ENCODE measurements at places on chromosomes 2 and 18. TPM values are rescaled to one million over a fixed set of nuclear protein-coding genes. Genes with fewer than 3 reads are reported as not detected.

The CIB4 gene
- not detected for total RNA-seq

DNA sequence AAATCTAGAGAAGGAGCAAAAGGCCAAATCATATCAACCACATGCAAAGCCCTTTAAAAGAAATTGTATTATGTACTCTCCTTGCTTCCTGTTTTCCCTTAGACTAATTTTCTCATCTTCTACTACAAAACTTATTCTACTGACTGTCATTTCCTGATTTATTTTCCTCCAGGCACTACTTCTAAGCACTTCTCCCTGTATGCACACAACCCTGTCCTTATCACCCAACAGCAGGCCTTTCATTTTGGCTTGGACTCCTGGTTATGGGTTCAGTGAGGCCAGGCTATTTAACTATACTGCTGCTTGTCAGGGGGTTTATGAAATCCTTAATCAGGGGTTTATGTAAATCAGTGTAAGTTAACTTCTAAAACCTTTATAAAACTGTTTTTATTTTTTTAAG is 205.1 kb upstream of the FAM98A start:
- no peak for DNase-seq

The FOXI3 gene
- not detected for total RNA-seq

DNA sequence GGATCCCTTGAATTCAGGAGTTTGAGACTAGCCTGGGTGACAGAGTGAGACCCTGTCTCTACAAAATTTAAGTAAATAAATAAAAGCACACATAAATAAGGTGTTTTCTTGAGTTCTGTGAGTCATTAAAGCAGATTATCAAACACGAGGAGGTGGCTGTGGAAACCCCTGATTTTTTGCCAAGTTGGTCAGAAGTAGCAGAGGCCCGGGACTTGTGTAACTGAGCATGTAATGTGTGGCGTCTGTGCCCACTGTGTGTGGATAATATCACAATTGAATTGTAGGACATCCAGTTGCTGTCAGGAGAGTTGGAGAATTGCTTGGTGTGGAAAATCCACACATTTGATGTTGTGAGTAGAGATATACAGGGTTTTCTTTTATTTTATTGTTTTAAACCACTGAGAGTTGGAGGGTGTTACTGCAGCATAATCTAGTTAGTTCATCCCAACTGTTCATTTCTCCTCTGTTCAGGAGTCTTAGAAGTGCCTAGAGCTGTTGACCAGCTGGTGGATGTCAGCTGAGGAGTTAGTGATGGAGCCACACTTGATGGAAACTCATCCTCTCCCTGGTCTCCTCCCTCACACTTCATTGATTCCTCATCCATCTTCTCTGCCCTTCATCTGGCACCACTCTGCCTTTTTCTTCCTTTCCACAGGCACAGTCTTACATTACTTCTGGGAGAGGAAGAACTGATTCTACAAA is 45.9 kb upstream of the RHOB start:
- no peak for DNase-seq

GRCh38 chr18:64893349-64893748 is 744.5 kb upstream of the LINC00305 start:
- no peak for DNase-seq

DNA sequence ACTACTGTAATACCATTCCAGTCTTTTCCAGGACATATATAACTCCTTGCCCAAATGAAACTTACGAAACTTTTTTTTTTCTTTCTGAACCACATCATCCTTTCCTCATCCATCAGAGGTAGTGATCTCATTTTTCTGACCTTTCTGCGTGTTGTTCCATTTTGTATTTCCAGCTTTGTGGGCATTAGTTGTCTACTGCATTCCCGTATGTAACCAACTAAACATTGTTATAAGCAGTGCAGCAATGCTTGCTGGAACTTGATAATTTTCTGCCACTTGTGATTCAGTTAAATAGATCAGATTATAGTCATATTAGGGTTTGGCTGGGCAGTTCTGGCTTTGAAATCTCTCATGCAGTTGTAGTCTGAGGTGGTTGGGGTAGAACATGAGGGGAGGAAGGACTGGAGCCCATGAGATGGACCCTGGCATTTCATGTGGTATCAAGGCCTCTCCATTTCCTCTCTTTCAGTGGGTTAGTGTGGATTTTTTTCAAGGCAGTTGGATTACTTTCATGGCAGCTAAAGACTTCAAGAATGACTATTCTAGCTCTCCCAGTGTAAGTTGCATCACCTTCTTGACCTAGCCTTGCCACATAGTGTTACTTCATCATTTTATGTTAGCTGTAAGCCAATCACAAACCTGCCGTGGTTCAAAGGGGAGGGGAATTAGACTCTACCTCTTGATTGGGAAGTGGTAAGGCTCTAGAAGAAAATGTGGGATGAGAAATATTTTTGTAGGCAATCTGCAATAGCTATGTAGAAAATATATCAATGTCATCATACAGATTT is 80.5 kb downstream of the EHBP1 start:
- DNase-seq: no peak

GRCh38 chr2:219081701-219082331 is 21.1 kb upstream of the IHH start:
- no peak for DNase-seq

- DNase-seq: no peak
Measured at GRCh38 chr2:221807706-221808105, 235.6 kb upstream of the EPHA4 start.

The LCT gene
- 0.09 TPM for total RNA-seq

The ASTL gene
- total RNA-seq: not detected

The ABCB11 gene
- total RNA-seq: 4.6 TPM

- no peak for DNase-seq
Measured at GRCh38 chr18:24057804-24058203, 43.2 kb downstream of the TTC39C start.

- no peak for DNase-seq
Measured at GRCh38 chr18:80137976-80138375, 28.9 kb downstream of the ADNP2 start.

- DNase-seq: no peak
Measured at GRCh38 chr2:224691563-224691962, 24.6 kb downstream of the CCDC195 start.

The SIX3 gene
- not detected for total RNA-seq

The SDC1 gene
- 170 TPM for total RNA-seq

DNA sequence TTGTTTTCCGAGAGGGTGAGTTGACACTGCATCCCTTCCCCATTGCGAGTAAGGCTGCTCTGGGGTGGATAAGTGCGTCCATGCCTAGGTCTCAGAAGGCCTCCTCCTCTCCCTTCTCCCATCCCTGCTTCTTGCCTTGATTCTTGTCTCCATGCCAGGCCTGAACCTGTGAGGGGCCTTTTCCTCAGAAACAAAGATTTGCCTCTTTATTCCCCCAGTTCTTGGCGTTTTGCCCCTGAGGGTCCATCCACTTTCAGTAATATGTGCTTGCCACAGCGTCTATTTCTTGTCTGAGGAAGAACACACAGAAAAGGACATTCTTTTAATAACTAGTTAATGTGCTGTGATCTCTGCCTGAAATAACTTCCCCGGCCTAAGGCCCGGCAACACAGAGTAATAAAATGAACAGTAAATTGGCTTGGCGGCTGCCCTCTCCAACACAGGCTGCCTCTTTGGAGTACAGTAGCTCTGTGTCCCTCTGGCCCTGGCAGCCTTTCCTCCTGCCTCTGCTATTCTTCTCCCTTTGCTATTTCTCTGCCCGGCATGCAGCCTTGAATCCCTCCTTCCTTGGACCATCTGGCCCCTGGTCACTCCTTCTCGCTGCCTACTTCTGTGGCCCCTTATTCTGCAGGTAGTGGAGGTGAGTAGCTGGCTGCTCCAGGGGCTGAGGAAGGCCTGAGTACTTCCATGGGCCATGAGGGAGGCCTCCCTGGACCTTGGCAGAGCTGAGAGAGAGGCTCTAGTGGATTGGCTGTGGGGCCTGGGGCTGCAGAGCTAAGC is 4.4 kb downstream of the EHD3 start:
- no peak for DNase-seq

- DNase-seq: no peak
Measured at GRCh38 chr2:186093174-186093573, 354.6 kb downstream of the FSIP2 start.

DNA sequence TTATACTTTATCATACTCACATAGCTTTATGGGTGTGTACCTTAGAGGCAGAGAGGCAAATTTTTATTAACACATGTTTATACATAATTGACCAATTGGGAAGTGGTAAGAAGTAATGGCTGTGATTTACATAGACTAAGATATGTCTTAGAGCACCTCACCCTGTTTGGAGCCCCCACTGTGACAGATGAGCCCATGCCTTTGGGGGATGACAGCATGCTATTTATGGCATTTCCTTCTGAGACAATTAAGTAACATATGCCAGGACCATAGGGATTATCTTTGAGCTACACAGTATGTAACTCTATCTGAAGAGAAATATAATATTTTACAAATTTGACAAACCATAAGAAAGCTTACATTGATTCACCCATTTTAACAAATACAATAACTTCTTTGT is 1655.3 kb upstream of the ACVR2A start:
- no peak for DNase-seq

- DNase-seq: no peak
Measured at GRCh38 chr2:190668892-190669291, 20.0 kb downstream of the NAB1 start.

- DNase-seq: peak; percentile 49
Measured at GRCh38 chr2:231258701-231259100, 60.3 kb downstream of the ARMC9 start.

DNA sequence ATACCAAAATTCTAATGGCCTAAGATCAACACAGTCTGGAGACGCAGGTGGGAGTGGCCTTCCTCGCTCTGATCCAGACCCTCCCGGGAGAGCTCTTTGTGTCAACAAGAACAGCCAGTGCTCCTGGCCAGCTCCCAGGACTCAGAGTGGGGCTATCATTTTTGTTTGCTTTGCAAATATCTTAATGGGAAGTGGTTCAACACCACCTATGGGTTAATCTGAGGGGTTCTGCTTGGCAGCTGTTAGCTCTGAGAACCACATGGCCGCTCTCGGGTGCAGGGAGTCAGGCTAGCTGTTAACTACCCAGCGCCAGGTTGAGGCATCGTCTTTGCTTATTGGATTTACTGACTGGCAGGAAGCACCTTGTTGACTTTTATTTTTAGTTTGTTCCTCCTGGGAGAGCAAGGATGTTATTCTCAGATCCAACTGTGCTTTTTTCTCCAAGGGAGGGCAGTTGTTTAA is 184.8 kb upstream of the SP5 start:
- DNase-seq: peak; percentile 82
